Hematopoietic multipotent progenitor cell treated with erythropoietin and hydrocortisone succinate and interleukin-3 and kit ligand, for 15 days (in vitro differentiated cells): ENCODE measurements at places on chromosomes 7 and 10.

DNA sequence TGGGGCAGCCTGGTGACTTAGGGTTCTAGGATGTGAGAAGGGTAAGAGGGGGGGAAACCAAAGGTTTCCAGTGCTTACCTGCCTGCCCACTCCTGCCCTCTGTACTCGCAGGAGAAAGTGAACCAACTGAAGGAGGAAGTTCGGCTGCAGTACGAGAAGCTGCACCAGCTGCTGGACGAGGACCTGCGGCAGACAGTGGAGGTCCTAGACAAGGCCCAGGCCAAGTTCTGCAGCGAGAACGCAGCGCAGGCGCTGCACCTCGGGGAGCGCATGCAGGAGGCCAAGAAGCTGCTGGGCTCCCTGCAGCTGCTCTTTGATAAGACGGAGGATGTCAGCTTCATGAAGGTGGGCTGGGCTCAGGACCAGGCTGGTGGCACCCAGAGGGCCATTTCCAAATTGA lies 10.7 kb downstream of the TRIM8 start:
- no peak for DNase-seq

DNA sequence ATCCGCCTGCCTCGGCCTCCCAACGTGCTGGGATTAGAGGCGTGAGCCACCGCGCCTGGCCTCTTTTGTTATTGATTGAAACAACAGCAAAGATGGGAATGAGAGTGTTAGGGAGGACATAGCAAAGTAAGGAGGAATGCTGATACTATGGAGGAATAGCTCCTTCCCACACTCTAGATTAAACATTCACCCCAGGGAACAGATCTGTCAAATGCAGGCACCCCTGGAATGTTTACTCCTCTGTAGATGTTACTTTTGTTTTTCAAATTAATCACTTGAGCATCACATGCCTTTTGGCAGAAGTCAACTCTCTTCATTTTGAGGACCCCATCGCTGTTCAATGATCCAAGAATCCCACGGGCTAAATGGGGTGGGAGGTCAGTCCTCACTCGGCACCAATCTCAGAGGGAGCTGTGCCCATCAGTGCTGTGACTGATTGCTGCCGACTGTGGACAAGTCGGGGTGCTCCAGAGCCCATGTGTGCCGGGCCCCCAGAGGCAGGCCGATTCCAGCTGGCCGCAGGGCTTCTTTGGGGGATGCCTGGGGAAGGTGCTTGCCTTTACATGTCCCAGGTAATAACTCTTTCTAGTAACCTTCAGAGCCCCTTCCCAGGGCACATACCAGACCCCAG lies 10.2 kb upstream of the COBL start:
- no peak for DNase-seq

GRCh38 chr10:95459446-95460045 lies 101.6 kb downstream of the SORBS1 start:
- no peak for DNase-seq

DNA sequence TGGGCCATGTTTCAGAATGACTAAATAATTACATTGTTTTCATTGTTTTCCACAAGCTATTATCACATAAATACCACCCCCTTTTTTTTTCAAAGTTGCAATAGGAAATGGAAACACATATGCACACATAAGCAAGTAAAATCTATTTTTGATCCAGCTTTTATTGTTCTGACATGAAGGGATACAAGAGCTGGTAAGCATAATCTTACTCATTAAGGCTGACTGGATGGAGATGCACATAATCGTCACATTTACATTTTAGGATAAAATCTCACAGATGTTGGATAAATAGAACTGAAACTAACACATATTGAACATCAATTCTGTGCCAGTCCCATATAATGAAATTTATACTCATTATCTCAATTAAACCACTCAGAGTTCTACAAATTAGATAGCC lies 84.5 kb upstream of the CHRM2 start:
- no peak for DNase-seq

DNA sequence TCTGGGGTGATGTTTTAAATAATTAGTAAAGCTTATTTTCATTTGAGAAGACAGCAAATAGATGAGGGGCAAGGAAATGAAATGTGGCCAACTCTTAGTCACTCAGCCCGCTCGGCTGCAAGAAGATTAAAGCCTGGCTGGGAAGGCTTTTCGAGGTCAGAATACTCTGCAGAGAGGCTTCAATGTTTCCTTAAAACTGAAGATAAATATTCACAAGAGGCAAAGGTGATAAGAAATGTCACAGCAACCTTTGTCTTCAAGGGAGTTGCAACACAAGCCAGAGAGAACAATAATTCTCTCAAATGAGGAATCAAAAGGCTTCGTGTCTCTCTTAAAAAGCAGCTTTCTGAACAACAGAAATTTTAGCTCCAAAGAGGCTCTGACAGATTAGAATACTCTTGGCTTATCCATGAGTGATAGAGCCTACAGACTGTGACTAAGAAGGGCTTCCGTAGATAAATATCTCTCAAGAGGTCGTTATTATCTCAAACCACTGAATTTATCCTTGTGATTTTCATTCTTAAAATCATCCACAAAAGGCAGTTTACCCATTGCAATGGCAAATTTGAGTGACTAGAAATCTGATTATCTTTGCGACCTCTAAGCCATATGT lies 92.5 kb downstream of the KLF6 start:
- DNase-seq = no peak

DNA sequence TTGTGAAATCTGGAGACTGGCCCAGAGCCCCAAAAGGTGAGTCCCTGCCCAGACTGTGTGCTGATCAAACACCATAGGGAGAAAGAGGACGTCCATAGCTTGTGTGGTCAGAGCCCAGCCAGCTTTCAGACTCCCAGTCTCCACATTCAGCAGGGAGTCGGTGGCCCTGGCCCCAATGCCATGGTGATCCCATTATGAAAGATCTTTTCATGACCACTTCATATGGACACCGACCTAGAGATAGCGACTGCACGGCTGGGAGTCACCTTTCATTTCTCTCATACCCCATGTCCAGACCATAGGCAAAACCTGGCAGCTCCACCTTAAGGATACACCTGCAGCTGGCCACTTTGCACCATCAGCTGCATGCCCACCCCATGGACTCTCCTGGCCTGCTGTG lies 126.4 kb downstream of the ARHGAP22 start:
- DNase-seq = no peak

DNA sequence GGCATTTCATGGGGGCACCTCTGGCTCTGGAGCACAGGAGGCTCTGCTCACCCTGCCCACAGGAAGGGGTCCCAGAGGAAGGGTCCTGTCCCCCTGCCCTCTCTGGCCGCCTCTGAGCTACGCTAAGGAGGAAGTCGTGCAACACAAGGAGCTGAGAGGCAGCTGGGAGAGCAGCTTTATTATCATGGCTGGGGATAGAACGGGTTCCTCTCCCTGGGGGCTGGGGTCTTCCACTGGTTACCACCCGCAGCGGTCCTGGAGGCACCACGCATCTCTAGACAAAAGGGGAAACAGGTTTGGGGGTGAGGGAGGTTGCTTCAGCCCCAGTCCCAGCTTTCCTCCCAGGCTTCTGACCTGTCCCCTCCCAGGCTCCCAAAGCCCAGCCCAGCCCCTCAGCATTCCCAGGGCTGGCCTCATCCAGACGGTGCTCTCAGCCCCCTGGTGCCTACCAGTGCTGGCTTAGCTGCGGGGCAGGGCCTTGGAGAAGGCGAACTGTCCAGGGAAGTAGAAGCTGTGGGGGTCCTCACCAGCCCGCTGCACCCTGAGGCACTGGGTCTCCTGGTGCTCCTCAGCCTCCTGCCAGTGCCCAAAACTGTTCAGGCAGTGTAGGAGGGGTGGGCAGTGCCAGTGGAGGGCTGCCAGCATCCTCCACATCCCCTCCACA lies 3.1 kb downstream of the RARRES2 start:
- DNase-seq = no peak

DNA sequence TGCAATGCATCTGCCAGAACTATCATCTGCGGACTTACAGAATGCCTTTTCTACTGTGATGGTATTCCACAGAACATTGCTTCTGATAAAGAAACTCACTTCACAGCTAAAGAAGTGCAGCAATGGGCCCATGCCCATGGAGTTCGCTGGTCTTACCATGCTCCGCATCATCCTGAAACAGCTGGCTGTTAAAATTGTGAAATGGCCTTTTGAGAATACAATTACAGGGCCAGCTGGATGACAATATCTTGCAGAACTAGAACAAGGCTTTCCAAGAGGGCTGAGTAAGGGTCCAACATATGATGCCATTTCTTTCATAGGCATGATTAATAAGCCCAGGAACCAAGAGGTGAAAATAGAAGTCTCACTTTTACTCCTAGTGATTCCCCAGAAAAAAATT lies 104.1 kb upstream of the ADCY1 start:
- DNase-seq = no peak

GRCh38 chr10:112307358-112308124 lies 24.3 kb downstream of the TECTB start:
- DNase-seq = peak; percentile 36

DNA sequence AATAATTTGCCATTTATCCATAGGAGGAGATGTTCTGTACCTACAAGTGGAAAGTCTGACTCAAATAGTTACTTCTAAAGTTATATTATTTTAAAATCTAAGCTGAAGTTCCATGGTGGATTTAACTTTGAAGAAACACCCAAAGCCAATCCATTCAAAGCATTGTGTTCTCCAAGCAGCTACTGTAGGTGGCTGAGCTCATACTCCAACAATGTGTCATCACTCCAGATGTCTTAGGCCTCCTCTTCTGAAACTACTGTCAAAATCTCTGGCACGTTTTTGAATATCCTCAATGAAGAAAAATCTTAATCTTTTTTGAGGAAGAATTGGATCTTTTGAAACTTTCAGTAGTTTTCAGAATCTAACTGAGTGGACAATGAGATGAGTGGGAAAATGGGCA lies 169.1 kb downstream of the PTEN start:
- DNase-seq = no peak

GRCh38 chr7:31950091-31950755 lies 120.0 kb downstream of the PDE1C start:
- DNase-seq = no peak

DNA sequence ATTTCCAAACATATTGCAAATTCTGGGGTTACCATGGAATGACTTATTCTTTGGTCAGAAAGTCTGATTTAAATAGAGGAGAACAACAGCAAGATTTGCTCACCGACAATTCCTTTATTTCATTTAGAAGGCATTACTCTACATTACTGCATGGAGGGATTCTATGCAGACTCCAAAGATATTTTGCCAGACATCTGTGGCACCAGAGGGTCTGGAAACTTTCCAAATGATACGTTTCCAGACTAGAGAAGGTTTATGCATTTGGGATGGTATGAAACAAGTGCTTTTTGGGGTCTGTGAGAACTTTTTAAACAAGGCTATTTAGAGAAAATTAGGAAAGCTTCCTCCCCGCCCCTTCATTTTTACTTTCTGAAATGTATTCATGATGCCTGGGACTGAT lies 125.3 kb downstream of the SAMD9 start:
- DNase-seq = no peak

DNA sequence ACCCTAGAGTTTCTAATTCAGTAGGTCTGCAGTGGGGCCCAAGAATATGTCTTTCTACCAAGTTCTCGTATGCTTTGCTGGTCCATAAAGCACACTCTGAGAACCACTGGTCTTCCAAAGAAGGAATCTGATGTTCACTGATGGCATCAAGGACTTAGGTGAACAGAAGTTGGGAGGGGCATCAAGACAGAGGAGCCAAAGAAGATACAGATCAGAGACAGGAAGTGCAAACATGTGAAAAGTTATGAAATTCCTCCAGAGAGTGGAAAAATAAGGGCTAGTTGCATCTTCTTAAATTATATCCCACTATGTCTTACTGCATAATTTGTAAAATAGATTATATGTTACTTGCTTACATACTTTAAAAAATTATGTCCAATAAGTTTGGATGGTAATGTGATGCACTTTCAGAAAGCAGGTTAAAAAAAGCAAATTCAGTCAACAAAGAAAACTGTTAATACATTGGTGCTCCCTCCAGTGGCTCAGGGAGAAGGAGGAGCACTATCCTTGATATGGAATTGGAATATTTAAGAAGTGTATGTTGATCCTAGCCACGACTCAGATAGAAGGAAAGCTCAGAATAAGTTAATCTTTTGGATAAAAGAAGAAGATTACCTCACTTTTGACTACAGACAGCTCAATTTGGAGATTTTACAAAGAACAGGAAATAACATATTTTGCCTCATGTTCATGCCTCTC lies 35.8 kb downstream of the CREB3L2 start:
- DNase-seq = no peak

- DNase-seq = no peak
Measured at GRCh38 chr10:47421057-47421952, 37.2 kb upstream of the ZNF488 start.

DNA sequence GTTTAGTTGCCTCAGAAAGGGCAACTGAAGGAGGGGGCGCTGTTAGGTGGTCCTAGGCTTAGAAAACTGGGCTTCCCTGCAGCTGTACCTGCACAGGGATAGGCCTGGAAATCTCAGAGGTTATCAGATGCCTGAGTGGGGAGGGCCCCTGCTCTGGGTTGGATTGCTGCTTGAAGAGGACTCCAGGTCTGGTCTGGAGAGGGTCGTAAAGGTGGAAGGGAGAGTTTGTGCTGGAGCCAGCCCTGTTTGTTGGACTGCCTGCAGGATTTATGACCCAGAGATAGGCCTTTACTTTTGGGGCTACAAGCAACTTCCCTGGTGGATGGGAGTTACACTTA lies 765.9 kb downstream of the GRID1 start:
- no peak for DNase-seq

- DNase-seq = no peak
Measured at GRCh38 chr7:25349283-25350017, 121.2 kb upstream of the NPVF start.

DNA sequence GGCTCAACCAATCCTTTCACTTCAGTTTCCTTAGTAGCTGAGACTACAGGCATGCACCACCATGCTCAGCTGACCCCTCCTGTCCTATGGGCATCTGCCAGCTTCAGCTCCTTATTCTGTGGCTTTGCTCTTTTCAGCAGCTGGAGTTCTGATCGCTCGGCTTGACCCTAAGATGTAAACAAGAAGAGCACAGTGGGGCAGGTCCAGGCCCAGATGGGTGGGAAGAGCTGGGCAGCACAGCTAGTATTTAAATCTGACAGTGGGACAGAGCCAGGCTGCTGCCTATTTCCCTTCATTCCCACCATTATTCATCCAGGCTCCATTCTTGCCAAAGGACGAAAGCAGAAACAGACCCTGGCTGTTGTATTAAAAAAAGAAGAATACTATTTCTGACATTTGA lies 494.9 kb upstream of the PODXL start:
- no peak for DNase-seq

- no peak for DNase-seq
Measured at GRCh38 chr10:70782746-70783680, 2.2 kb downstream of the TBATA start.
